Renal cortical epithelial cell (primary cell): ENCODE measurements at places on chromosomes 7 and 10.

GRCh38 chr10:35854661-35855060, 212.6 kb upstream of the FZD8 start:
- DNase-seq, result no peak

DNA sequence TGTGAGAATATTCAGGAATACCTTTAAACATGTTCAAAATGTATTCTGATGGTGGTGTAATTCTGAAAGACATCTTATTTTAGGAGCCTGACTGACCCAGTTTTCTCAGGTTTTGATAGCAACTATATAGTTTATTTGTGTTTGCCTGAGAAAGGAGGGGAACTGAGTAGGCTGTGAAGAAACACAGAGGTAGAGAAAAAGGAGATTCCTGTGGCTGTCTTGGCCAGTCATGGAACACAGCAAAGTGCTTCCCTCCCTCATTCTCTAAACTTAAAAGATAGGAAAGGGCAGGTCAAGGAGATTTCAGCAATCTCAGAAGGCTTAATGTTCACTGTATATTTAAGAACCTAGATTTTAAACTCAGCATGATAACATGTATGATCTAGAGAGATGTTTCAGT, 43.5 kb downstream of the ZMYND11 start:
- no peak for DNase-seq

DNA sequence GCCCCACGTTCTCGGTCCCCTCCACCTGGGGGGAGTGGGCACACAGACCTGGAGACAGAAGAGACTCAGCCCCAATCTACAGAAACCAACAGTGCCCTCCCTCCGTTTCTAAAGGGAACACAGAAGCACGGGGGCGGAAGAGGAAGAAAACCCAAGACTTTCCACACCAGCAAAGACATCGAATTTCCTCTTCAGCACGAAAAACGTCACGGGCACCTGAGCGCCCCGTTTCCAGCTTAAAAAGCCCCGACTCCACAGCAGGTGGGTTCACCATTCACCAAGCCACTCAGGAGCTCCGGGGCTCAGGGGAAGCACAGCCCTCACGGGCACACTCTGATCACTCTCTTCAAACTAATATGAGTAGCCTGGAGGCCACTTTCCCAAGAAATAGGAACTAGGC, 19.6 kb downstream of the NUDT1 start:
- DNase-seq, result no peak

DNA sequence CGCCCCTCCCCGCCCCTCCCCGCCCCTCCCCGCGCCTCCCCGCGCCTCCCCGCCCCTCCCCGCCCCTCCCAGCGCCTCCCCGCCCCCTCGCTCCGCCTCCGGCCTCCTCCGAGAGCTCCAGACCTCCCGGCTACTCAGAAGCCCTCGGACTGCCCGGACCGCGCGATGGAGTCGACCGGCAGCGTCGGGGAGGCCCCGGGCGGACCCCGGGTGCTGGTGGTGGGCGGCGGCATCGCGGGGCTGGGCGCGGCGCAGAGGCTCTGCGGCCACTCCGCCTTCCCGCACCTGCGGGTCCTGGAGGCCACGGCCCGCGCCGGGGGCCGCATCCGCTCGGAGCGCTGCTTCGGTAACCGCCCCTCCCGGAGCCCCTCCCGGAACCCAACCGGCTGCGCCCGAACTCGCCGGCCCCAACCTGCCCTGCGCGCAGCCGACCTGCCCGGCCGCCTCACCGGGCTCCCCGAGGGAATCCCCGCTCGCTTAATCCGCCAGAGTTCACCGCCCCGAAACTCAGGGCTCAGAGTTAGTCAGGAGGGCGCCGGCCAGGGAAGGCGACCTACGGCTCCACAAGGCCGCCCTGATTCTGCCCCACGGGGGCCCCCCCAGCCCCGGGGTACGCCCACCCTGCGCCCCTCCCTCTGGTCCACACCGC, at the start of gene PAOX:
Gene PAOX, plus strand, starts transcription at position 111 of the 649 bp plus-strand sequence. Its CDS starts 55 bp downstream, at position 166.
- no peak for DNase-seq
